GM12892 (cell line): ENCODE measurements at places on chromosomes 5 and 9.

- no peak for DNase-seq
Measured at GRCh38 chr5:89396278-89396954, 513.4 kb upstream of the MEF2C start.

GRCh38 chr9:109743696-109744095, 36.3 kb upstream of the PALM2AKAP2 start:
- no peak for DNase-seq

- DNase-seq: no peak
Measured at GRCh38 chr9:32502464-32502863, 23.5 kb downstream of the RIGI start.

- no peak for DNase-seq
Measured at GRCh38 chr9:102974530-102974929, 20.6 kb upstream of the CYLC2 start.

DNA sequence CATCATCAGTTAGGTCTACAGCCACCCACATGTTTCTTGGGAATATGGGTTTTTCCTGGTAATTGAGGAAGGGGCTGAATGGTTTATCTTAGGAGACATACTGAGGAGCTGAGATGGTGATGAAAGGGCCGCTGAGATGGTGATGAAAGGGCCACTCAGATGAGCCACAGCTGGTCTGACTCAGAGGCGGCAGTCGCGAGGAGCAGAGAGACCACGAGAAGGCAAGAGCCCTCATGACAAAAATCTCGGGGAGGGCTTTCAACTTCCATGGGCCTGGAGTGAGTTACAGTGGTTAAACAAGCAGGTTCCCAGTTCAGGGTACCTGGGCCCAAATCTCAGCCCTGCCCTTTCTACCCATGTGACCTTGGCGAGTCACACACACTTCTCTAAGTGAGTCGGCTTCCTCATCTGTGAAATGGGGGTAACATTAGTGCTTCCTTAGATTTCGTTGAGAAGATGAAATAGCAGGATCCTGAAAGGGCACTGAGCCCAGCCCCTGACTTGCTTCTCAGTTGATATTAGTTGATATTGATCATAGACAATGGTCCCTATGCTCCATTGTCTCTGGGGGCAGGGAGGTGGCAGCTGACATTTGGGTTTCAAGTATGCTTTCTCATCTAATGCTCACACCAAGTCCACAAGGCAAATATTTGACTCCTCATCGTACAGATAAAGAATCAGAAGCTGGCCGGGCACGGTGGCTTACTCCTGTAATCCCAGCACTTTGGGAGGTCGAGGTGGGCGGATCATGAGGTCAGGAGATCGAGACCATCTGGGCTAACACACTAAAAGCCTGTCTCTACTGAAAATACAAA, 169.5 kb downstream of the RGS3 start:
- no peak for DNase-seq

DNA sequence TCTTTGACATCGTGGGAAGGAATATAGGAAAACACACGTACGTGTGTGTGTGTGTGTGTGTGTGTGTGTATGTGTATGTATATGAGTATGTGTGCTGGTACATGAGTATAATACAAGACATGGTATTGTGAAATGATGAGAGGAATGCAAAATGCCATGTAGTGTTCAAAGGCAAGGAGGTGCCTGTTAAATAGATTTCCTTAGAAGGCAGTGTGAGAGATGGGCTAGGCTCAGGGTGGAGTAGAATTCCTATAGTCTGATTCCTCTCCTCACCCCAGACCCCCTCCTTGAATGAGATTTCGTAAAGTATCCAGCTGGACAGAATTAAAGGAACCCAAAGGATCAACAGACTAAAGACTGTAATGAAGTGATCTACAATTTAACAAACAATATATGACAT, 11.1 kb downstream of the GPR21 start:
- DNase-seq: no peak

DNA sequence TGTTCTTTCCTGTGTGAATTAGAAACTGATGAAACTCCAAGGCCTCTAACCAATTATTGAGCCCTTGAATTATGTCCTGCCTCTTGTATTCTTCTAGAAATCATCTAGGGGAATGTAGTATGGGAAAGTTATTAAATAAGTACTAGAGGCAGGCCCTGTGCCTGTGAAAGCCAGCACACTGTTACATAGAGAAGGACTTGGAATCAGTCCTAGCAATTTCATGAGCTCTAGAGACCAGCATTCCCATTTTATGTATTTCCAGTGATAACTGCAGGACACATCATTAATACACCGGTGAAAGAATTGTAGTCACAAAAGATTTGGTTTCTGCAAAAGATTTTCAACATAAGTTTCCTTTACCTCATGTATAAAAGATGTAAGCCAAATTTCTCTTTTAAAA, 168.5 kb upstream of the VLDLR start:
- DNase-seq: no peak
